ENCODE measurements at places on chromosomes 3 and 15.

DNA sequence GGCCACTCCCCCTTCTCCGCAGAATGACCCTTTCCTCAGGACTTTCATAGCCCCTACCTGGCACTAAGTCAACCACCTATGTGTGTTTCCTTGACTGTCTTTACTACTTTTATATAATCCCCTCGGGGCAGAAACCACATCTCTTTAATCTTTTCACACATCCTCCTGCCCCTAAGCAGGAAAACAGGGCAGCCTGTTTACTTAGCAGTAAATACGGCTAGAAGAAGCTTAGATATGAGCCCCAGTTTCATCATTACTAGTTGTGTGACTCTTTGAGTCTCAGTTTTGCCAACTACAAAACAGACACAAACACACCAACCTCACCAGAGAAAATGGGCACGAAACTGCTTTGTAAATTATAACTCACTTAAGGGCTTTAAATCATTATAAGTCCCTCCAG lies 98.3 kb downstream of the CYP19A1 start:
- DNase-seq, result no peak

DNA sequence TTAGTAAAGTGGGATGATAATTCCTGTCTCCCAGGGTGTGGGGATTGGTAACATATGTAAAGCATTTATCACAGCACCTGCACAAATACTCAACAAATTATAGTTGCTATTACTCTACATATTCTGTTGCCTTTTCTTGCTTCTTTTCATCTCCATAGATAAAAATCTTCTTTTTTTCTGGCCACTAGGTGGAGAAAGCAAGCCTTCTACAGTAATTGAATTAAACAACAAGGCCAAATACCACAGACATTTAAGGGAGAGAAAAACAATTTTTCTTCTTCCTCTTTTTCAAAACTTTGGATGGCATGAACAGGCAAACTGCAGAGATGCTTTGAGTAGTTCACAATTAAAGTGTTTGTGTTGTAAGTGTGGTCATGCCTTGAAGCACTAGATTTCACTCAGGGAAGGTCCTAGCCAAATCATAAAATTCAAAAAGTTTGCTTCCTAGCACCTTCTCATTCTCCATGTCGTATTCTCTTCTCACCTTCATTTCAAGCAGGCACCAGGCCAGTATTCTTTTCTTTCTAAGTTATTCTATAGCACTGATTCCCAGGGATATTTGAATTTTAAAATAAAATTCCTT lies 493.4 kb upstream of the TGFBR2 start:
- no peak for DNase-seq

DNA sequence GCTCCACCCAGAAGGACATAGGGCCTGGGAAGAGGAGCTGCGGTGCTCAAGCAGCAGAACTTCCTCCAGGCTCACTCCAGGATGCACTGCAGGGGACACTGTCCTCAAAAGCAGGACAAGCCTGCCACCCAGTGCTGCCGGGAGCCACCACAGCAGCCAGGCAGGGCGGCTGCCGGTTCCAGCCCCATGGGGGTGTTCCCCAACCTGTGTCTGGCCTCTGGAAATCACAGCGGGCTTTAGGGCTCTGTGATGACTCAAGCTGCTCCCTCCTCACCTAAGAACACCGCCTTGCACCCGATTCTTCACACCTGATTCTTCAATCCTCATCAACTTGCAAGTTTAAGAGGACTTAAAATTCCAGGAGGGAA lies 71.9 kb upstream of the SLC6A11 start:
- DNase-seq, result no peak

GRCh38 chr3:136929977-136930670 lies 27.7 kb upstream of the IL20RB start:
- no peak for DNase-seq

- DNase-seq, result no peak
Measured at GRCh38 chr3:120177707-120178306, 83.6 kb upstream of the GSK3B start.

DNA sequence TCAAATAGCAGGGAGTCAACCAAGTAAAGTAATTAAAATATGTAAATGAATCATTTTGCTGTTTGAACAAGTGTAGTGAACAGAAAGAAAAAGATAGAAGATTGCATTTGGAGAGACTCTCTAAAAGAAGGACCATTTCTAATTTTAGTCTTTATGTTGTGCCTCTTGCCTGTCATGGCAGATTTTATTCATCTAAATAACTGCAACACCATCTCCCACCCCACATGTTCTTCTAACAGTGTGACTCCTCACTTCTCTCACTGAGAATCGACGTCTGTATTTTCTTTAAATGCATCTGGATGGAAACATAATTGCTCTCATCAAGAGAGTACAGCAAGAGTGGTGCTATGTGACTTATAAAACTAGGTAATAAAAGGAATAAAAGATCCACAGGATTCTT lies 439.9 kb upstream of the GBE1 start:
- DNase-seq, result no peak

- DNase-seq, result no peak
Measured at GRCh38 chr15:97099040-97099439, 768.5 kb downstream of the NR2F2 start.

DNA sequence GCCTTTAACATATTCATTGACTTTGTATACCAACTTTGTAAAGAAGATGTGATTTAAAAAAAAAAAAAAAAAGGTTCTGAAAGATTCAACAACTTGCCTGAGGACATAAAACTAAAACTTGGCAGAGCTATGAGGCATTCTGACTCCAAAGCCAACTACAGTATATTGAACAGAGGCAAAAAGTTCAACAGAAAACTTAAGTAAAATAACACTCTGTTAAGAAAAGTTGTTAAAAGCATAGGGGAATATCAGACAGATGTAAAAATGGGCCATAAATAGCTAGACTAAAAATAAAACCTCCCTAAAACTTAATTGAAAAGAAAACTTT lies 23.4 kb downstream of the GOLIM4 start:
- DNase-seq, result no peak
